Right kidney (tissue), 9 donors: ENCODE measurements at places on chromosomes 7 and 10.

GRCh38 chr10:17409170-17409733 is 45.1 kb downstream of the ST8SIA6 start:
- no peak for DNase-seq

GRCh38 chr7:31052487-31052840 is 356 bp downstream of the ADCYAP1R1 start:
- peak; percentile 64 for DNase-seq

DNA sequence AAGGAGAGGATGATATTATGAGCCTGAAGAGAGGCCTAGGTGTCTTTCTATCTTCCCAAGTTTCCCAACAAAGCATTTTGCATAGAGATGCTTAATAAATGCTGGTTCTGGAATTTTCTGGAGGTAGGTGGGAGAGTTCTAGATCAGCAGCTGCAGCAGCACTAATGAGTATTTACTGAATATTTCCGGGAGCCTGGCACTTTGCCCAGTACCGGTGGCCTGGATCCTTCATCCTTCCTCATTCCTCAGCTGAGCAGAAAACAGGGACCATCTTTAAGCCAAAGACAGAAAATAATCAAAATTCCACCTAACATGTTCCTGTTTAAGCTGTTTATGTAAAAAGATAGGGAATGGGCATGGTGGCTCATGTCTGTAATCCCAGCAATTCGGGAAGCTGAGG is 813.2 kb upstream of the AUTS2 start:
- DNase-seq, result no peak

DNA sequence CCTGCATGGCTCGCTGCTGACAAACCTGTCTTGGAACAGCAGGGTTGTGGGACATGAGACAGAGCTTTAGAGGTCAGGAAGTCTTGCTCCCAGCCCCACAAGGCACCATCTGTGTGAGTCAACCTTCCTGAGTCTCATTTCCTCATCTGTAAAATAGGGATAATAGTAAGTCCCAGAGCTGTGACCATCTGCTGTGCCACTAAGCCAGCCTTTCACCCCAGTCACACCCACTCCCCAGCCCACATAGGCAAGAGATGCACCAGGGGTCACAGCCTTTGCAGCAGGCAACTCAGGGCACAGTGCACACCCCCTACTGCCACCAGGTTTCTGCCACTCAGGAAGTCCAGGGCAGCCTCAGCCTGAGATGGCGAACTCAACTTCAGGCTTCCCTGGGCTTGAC is 29.4 kb upstream of the CDH23 start:
- DNase-seq, result no peak

DNA sequence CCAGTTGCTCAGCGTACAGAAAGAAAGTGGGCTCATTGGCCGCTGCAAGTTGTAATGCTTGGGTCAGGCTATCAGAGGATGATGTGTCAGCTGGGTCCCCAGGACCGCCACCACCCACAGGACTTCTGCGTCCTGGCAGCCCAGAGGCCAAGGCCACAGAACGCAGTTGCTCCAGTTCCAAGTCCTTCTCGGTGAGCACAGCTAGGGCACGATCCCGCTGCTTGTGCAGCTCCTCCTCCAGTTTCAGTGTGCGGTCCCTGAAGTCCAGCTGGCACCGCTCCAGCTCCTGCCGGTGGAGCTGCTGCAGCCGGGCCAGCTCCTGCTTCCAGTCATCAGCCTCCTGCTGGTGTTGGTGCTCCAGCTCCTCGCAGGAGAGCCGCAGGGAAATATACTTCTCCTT is 3.0 kb downstream of the GCC1 start:
- DNase-seq, result no peak

DNA sequence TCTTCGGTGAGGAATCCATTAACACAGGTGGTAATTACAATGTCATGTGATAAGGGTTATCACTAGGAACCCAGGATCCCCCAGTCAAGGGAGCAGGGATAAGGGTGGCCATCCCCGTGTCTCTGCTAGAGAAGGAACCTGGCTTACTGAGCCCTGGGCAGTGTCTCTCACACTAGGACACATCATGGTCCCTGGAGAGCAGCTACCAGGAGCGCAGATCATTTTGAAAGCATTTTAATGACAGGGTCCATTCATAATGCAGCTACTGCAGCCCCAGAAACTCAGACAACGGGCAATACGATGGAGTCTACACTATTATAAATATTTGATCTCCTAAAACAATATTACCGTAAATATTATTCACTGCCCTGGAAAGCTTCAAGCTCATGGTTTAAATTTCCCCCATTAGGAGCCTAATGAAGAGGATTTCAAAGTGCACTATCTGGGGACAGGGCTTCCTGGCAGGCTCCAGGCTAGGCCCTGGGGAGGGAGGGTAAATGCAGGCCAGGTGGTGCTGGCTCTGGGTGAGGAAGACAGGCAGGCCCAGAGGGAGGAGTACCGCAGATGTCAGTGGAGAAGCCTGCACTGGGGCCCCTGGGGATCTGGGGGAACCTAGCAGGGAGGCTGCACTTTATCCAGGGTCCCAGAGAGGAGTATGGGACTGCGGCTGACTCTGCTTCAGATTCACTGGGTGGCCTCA is 52.6 kb upstream of the LOXL4 start:
- no peak for DNase-seq

DNA sequence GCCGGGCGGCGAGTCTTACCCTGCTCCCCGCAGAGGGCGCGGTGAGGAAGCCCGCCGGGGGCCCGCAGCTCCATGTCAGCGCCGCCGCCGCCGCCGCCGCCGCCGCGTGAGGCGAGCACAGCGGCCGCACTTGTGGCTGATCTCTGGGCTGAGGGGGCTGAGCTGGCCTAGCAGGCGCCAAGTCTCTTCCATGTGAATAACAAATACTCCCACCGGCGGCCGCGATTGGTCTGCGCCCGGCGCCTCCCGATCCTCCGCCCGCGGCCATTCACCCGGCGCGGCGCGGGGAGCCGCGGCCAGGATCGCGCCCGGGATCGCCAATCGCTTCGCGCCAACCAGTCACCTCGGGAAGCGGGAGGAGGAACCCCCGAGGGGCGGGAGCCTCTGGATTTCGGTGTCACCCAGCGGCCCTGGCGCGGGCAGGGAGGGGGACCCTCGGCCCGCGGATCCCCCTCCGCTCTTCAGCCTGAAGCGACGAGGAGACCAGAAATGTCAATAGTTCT is at the start of gene GRM8:
Gene GRM8, minus strand, starts transcription at position 164 of the 503 bp plus-strand sequence.
- DNase-seq, result peak; percentile 85

- no peak for DNase-seq
Measured at GRCh38 chr7:116434820-116435341, 64.7 kb upstream of the CAV2 start.

GRCh38 chr7:50757703-50758390 is 24.8 kb downstream of the GRB10 start:
- no peak for DNase-seq

DNA sequence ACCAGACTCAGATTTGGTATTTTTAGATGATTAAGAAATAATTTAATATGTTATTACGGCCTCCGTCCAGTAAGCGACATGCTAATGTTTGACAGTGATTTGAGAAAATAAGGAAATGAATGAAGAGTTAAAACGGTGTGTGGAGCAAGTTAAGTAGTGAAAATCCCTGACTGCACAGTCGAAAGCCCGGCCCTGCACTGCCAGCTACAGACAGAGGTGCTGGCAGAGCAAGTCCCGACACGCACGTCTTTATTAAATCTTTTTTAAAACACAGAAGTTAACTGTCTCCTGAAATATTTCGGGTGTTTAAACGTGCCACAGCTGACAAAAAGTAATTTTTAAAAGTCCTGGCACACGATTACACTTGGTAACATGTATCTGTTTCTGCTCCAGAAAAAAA is 293.4 kb upstream of the RNF32 start:
- no peak for DNase-seq

- no peak for DNase-seq
Measured at GRCh38 chr7:24827589-24827988, 70.3 kb upstream of the GSDME start.

DNA sequence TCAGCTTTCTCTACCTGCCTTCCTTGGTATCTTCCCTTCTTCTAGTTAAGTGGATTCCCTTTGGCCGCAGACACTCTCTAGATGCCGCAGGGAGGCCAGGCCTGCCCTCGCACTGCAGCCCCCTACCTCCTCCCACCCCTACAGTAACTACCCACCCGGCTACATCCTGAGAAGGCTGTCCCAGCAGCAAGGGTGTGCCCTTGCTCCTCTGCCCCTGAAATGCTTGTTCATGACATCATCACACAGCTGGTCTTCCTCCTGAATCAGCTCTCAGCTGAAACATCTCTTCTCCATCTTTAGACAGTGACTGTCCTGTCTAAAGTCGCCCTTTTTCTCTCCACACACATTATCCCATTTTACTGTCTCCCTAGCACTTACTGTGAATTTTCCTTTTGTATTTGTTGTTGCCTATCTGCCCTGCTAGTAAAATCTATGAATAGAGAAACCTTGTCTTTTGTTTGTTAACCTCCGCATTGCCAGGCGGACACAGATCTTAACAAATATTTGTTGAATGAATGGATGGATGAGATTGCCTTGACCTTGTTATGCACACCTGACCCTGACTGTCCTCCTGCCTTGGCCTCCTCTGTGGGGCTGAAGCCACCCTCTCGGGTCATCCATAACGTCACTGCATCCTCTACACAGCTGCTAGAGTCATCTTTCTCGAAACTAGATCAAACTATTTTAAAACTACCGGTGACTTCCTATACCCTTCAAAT is 108.9 kb upstream of the GATA3 start:
- no peak for DNase-seq

GRCh38 chr7:78099715-78100394 is 301.3 kb downstream of the PHTF2 start:
- no peak for DNase-seq

DNA sequence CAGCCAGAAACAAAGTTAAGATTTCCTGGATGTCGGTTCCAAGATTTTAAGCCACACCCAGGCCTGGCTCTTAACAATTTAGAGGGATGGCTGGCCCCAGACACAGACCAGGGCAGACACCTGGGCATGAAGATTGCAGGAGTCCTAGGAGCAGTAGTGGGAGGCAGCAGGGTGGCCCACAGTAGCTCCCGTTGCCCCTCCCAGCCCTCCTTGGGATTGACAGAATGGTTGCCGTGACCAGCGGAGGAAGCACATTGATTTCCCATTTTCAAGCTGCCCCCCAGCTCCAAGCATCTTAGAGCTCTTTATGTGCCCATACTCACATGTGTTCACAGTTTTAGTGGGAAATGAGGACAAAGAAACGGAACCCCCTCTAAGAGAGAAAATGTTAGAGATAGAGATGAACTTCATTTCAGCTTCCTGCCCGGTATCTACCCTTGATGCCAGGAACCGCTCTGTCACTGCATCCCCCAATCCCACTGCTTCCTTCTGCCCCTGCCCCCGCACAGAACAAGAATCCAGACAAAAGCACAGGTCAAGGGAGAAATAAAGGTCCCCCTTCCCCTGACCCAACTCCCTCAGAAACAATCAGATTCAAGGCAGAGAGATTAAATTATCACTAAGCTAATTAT is 101.1 kb downstream of the PLXNA4 start:
- no peak for DNase-seq

DNA sequence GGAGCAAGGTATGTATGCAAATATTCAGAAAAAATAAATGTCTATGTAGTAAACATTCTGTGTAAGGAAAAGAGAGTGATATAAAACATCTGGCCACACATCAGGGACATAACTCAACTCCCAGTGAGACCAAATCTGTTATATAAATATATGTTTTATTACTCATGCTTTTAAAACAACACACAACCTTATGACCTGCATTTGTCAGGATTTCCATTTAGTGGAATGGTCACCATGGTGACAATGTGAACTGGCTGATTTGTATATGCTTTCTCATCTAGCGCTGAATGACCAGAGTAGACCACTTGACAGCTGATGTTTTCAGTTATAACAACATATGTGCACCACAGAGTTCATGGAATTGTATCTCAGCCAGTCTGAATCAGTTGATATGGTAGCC is 551.7 kb downstream of the HTR7 start:
- no peak for DNase-seq

DNA sequence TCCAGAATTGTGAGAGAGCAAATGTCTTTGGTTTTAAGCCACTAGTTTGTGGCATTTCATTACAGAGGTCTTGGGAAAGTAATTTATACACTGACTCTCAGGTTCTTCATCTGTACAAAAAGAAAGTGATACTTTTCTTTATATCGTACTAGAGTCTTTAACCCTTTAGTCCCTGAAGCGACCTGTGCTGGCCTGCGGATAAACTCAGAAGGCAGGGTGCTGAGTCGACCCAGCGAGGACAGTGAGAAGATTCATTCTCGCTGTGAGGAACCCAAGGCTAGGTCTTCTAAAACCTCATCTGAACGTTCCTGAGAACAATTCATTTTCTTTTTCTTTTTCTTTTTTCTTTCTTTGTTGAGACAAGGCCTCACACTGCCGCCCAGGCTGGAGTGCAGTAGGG is 514.2 kb upstream of the MGMT start:
- no peak for DNase-seq

DNA sequence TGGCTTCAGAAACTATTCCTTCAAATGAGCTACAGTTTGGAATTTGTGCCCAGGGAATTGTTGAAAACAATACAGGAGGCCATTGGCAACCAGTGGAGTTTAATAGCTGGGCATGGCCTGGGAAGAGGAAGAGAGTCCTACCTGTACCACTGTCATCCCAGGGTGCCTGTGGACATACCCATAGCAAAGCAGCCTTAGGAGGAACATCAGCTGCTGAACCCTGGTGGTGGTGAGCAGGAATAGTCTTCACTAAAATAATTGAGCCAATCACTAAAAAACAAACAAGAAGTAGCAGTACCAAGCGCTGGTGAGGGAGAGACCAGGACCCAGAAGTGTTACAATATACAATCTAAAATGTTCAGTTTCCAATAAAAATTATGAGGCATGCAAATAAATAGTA is 14.5 kb downstream of the IGFBP1 start:
- no peak for DNase-seq

- no peak for DNase-seq
Measured at GRCh38 chr10:80471715-80472233, 17.7 kb downstream of the TSPAN14 start.

- no peak for DNase-seq
Measured at GRCh38 chr7:127447326-127447945, 54.9 kb upstream of the ZNF800 start.

DNA sequence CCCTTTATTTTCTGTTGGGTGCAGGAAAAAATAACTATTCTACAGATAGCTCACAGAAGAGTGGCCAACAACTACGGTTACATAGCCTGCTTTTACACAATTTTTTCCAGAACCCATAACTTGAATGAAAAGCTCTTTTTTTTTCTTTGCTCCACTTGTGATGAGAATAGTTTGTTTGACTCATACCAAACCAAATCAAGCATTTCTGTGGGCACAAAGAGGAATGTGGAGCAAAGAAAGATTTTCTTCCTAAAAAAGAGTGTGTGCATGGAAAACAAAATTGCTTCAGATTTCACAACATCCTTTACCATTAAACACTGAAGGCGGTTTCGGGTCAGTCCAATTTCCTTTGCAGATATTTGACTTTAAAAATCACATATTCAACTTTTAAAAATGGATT is 54.8 kb upstream of the RAB11FIP2 start:
- DNase-seq, result no peak

DNA sequence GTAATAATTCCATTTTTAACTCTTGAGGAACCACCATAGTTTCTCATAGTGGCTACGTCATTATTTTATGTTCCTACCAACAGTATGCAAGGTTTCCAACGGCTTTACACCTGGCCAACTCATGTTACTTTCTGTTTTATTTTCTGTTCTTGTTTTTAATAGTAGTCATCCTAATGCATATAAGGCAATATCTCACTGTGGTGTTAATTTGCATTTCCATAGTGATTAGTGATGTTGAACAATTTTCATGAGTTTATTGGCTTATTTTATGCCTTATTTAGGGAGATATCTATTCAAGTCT is 465.5 kb upstream of the KLF6 start:
- no peak for DNase-seq

GRCh38 chr10:123351715-123352114 is 197.5 kb downstream of the BUB3 start:
- no peak for DNase-seq
